T-helper 9 cell (primary cell): ENCODE measurements at places on chromosomes 6 and 20.

DNA sequence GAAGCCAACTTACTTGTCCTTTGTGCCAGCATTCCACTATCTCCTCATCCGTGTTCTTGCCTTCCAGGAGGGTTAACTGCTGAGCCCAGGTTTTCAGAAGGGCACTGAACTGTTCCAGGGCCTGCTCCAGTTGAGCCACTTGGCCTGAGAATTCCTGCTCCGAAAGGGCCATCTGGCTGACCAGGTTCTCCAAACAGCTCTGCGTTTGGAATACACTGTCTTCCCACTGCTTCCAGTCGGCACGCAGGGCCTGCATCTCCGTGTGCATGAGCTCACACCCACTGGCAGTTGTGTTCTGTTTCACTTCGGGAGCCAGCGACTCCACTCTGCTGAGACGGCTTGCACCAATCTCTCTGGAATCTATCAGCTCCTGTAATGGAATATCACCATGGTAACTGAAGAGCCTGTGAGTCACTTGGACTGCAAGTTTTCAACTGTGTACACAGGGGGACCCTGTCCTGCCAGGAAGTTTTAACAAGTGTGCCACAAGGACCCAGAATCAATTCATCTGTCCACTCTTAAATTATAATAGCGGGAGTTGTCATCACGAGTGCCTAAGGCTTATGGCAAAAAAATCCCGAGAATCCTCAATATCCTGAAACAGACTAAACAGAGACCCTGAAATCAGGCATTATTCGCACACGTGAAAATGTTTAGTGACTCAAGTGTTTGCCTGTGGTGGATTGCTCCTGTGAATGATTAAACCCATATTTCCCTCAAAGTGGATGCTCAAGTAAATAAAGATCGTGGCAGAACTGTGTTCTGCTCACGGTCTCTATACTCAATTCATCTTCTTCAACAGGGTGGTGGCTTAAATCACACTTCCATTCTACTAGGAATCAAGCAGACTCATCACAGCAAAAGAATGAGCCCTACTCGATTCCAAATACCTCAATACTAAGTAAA, 255.9 kb downstream of the SYNE1 start:
- no peak for DNase-seq

- DNase-seq: no peak
Measured at GRCh38 chr20:48708116-48708515, 119.7 kb downstream of the PREX1 start.

- no peak for DNase-seq
Measured at GRCh38 chr20:61874421-61875068, 191.1 kb downstream of the TAF4 start.

DNA sequence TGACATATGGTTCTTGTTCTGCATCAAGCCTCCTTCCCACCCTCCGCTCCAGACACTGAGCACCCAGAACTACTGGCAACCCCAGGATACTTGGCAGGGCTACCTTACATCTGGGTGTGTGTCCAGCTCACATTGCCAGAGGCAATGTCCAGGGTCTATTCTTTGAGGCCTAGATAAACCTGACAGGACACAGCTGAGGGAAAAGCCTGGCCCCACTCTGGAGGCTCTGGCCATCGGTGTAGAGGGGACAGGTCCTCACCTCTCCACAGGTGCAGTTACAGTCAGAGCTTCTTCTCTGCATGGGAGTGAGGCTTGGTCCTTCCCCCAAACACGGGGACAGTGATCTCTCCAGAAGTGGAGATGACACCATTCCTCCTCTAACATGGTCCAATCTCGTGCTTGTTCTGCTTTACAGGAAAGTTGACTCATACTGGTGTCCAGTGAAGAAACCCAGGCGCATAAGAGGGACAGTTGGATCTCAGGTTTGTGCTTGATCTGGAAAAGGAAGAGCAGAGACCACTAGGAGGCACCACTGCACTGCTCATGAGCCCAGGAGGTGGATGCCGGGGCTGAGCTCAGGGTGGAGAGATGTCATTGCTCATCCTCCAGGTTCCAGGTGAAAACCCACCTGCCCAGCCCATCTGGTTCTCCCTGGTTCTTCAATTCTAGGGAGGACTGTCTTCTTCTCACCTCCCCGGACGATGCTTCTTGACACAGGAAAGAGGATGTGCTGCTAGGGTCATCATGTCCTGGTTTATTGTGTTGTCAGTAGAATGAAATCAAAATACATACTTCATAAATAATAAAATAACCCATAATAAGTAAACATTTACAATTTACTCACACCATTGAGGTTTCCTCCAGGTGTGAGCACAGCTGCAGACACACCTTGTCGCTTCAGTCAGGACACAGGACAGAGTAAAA, 14.7 kb downstream of the HLA-F start:
- DNase-seq: peak; percentile 61

GRCh38 chr6:109165392-109165974, 70.2 kb downstream of the CEP57L1 start:
- no peak for DNase-seq

DNA sequence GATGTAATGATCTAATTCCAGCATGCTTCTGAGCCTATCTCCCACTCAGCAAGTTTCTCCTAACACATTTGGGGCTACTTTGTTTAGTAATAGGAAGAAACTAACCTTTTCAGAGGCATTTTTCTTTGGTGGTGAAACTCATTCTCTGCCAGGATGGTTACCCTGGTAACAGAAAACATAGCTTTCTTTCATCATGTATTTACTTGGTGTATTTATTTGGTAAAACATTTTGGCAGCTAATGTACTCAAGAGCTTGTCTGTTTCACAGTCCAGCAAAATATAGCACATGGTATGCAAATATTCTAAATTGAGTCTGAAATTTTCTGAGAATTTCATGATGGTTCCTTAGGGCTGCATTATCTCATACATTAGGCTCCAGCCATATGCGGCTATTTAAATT, 100.0 kb downstream of the SLC35B3 start:
- no peak for DNase-seq

GRCh38 chr6:110102411-110102810, 77.1 kb downstream of the WASF1 start:
- no peak for DNase-seq

GRCh38 chr6:165571721-165572132, 91.3 kb downstream of the PDE10A start:
- no peak for DNase-seq

- DNase-seq: no peak
Measured at GRCh38 chr20:38892091-38892981, 33.9 kb upstream of the FAM83D start.

DNA sequence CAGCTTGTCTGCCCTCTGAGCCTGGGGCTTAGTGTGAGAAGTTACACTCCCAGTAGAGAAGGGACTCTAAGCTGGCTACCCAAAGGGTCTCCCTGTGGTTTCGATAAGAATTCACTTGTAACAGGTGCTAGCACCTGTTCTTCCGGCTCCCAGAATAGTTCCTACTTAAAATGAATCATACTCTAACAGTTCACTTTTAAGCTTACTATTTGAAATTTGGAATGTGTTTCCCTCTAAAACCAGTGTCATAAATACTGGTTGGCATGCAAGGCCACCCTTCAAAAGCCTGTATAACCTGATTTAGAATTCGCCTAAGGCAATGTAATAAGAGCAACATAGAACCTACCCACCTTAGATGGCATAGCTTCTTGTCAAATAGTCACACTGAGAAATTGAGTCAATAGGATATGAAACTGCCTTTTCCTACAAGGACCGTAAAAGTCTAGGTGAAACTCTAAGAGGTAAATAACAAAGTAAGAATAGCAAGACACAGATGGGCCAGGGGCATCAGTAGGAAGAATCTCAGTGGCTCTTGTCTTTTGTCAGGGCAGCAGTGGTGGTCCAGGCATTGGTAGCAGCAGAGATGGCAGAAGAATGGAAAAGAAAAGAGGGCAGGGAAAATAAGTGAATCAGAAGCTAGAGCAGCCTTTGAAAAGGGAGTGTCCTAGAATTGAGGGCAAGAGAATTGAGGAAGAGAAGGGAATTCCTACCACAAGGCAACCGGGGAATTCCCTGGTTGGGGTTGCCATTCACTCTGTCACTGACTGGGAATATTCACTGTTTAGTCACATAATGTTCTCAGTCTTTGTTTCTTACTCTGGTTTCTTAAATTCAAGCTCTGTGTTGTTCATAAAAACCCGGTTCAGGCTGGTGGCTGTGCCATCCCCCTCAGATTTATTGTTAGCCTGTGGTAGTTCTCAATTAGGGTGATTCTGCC, 91.5 kb downstream of the HIVEP2 start:
- no peak for DNase-seq

DNA sequence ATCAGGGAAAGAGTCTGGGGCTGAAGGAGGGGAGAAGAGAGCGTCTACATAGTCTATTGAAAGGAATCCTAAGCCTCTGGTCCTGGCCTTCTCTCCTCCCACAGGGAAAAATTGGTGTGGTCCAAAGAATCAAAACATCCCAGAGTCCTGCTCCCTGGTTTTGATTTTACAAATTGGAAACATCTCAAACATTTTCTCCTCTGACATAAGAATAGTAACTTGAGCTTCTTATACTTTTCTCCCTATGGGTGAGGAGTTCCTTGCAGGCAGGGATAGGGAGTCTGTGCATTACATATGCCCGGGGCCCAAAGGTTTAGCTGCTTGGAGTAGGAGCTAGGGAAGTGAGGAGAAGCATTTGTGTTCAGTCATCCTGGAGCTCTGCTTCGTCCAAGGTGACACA, 120.0 kb upstream of the GGTLC1 start:
- DNase-seq: no peak

DNA sequence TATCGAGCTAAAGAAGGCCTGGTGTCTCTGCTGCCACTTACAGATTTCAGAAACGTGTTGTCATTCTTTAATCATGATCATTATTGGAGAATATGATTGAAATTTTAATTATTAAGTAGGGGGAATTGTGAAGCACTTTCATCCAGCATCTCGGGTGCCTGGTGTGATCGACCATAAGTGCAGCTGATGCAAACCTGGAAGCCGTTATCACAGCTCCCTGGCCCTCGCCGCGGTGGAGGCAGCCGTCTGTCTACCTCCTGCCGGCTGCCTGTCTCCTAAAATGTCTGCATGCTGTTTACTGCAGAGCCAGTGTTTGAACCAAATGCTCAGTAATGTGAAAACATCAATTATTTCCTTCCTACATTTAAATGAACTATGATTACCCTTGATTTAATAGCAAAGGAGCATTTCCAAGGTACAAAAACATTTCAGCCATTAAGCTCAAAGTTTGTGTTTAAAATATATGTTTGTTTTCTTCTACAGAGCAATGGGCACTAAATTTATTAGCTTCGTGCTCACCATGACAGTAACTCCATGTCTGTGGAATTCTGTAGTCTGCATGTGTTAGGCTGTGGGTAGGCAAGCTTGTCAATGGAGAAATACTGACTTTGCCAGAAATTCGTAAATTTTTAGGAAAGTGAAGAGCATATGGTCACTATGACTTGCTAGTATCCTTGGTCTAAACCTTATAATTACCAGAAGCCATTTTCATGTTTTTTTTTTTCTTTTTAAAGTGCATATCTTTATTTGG, 184.5 kb upstream of the AGPAT4 start:
- DNase-seq: no peak

DNA sequence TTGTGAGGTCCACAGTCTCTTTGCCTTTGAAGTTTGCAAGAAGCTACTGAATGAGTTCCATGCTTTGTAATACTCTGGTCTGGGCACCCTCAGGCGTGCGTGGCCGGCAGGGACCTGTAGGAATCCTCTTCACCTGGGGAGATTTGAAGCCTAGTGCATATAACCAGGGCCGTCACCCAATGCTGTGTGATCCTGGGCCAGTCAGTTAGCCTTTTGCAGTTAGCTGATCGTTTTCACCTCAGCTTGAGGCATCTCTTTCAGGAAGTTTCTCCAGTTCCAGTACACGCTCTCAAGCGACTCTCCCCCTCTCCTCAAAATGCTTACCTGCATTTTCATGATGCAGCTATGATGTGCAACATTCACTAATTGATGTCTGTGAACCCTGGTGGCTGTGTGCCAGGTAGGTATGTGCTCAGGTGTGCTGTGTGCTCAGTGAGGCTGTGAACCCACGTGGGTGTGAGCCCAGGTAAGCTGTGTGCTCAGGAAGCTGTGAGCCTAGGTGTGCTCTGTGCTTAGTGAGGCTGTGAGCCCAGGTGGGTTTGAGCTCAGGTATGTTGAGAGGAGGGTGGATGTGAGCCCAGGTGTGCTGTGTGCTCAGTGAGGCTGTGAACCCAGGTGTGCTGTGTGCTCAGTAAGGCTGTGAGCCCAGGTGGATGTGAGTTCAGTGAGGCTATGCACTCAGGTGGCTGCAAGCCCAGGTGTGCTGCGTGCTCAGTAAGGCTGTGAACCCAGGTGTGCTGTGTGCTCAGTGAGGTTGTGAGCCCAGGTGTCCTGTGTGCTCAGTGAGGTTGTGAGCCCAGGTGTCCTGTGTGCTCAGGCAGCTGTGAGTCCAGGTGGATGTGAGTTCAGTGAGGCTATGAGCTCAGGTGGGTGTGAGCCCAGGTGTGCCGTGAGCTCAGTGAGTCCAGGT, 120.4 kb downstream of the PHACTR3 start:
- no peak for DNase-seq

- DNase-seq: no peak
Measured at GRCh38 chr6:33746651-33747100, at the start of gene IP6K3. TSS of gene IP6K3 (minus strand) at chr6:33746905. CDS start at chr6:33735476, 11,429 bp downstream.

GRCh38 chr6:41531591-41532582, 14.3 kb upstream of the FOXP4 start:
- peak; percentile 17 for DNase-seq

DNA sequence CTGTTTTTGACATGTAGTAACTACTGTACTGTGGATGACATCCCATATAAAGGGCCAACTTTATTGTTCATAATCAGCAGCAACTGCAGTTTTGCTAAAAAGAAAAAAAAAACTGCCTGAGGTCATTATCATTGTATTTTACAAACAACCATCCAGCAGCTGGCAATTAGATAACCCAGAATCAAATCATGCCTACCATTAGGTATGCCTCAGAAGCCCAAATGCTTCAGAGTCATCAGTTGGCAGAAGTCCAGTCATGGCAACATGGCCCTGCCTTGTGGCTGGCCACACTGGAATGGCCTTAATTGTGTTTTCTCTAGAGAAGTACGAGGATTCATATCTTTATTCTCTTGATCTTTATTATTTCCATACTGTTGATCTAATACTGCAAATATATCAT, 462.4 kb upstream of the NRSN1 start:
- no peak for DNase-seq

GRCh38 chr20:21656308-21657067, 49.0 kb upstream of the PAX1 start:
- DNase-seq: no peak
